G401 (cell line): ENCODE measurements at places on chromosomes 6 and 20.
A peak's percentile ranks its signal among the peaks of the same experiment; 100 is the strongest.

- peak; percentile 81 for DNase-seq
These were observed at the start of gene CUL9 for GRCh38 chr6:43181942-43182860. CUL9 (plus strand) TSS chr6:43182196; CDS start chr6:43184311, 2,115 bp downstream.

DNA sequence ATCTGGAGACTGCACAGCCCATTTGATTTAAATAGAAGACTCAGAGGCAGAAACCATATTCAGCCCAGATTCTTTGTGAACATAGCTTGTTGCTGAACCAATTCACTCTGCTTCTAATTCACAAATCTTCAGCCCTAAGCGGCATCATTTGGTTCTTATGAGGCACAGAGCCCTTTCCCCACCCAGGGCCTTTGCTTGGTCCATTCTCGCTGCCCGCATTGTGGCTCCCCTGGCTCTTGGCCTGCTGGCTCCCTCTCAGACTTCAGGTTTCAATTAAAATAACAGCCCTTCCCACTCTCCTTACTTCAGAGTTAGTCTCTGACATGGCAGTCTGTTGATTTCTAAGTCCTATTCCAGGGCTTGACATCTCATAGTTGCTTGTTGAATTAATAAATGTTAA lies 9.4 kb upstream of the TMEM14A start:
- no peak for DNase-seq

DNA sequence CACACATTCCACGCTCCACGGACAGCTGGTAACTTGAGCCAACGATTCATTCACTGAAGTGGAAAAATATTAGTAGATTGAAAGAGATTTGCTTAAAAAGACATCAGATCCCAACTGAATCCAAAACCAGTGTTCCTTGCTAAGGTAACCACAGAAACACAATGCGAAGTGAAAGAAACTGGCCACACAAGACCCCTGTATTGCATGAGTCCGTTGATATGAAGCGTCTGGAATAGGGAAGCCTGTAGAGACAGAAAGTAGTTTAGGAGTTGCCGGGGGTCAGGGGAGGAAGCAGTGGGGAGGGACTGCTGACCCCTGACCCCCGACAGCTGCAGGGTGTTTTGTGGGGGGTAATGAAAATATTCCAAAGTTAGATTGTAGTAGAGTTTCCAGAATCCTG lies 10.0 kb downstream of the PCK1 start:
- DNase-seq = no peak

GRCh38 chr6:106223300-106223930 lies 102.1 kb downstream of the ATG5 start:
- DNase-seq = peak; percentile 85

GRCh38 chr6:37435816-37436215 lies 2.8 kb downstream of the CMTR1 start:
- DNase-seq = no peak

DNA sequence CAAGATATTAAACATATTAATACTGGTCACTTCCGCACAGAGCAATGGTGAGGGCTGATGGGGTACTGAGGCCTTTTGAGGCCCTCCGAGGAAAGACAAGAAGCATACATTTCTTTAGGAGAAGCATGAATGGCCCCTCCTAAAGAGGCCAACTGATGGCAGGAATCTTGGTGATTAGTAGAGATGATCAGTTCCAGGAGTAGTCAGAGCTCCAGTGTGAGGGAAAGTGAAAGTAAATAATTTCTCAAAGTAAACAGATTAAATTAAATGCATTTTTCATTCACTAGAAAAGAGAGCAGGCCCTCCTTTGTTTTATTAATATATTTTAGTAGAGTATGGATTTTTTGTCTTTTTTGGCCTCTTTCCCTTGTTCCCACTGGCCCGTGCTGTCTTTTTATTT lies 38.2 kb downstream of the NOX3 start:
- DNase-seq = no peak

DNA sequence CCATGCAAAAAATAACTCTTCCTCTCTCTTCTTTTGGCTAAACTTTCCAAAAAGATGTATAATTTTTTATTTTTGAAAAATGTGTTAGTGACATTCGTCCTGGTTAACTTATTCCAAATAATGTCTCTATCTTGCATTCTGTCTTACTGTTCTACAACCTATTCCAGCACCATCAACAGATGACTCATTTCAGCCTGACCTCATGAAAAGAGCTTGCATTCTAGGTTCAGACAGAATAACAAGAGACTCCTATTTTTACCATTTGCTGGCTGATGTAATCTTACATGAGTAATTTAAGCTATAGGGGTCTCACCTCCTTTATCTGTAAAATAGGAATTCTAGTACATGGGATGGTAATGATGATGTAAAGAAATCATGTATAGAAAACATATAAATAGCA lies 109.0 kb downstream of the FUT9 start:
- no peak for DNase-seq

DNA sequence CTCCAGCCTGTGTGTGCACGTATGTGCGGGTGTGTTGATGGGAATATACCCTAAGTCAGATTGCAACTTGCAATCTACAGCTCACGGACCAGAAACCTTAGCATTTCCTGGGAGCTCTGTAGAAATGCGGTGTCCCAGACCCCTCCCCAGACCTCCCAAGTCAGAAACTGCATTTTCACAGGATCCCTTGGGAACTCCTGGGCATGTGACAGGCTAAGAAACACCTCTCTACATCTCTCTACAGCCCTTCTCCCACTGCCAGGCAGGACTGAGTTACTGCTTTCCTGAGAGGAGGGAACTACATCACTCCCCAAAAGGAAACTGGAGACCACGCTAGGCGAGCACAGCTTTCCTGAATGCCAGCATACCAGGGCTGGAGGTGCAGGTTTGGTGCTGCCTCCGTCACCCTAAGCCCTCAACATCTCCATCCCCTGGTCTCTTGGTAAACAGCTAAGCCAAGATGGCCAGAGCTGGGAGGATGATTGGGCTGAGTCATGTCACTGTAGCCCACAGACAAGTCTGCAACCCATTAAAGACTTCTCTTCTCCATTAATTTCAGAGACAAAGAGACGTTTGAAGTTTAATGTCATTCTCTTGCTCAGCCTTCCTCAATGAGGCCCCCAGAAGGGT lies 194.4 kb downstream of the BMP7 start:
- no peak for DNase-seq

GRCh38 chr6:161162722-161163121 lies 111.1 kb downstream of the AGPAT4 start:
- DNase-seq = no peak

- no peak for DNase-seq
These were observed 75.1 kb downstream of the TBC1D7 start for GRCh38 chr6:13253272-13253671.

DNA sequence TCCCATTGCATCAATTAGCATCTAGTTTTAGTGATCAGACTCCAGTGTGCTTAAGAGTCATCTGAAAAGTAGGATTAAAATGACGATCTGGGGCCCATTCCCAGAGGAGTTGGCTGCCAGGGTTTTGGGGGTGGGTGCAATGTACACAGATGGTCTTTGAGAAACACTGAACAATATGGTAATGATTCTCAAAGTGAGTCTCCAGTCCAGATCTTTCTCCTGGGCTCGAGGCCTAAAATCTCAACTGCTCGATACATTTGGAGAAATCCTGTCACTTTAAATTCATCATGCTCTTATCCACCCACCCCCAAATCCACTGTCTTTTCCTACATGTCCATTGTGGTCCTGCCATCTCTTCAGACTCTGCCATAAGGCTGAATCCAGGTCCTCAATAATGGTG lies 80.7 kb upstream of the MYLIP start:
- no peak for DNase-seq

DNA sequence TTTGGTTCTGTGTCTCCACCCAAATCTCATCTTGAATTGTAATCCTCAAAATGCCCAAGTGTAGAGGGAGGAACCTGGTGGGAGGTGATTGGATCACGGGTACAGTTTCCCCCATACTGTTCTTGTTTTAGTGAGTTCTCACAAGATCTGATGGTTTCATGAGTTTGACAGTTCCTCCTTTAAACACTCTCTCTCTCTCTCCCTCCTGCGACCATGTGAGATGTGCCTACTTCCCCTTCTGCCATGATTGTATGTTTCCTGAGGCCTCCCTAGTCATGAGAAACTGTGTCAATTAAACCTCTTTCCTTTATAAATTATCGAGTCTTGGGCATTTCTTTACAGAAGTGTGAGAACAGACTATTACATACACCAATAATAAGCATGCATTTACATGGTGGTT lies 12.1 kb upstream of the EYS start:
- DNase-seq = no peak

DNA sequence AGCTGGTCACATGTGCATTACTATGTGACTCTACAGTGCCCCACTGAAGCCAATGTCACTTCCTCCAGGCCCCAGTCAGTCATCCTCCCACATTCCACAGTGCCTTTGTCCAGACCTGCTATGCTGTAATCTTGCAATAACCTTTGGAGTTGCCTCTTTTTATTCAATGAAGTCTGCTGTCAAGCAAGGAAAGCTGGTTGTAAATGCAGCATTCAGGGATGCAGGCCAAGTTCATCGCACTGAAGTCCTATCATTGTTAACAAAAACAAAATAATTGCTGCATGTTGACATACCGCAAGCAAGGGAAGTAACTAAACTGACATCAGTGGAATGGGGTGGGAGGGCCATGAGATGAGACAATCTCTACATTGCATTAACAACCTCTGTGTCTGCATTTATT lies 131.2 kb upstream of the CDYL start:
- no peak for DNase-seq

GRCh38 chr6:75217193-75217592 lies 11.3 kb upstream of the COL12A1 start:
- DNase-seq = no peak

DNA sequence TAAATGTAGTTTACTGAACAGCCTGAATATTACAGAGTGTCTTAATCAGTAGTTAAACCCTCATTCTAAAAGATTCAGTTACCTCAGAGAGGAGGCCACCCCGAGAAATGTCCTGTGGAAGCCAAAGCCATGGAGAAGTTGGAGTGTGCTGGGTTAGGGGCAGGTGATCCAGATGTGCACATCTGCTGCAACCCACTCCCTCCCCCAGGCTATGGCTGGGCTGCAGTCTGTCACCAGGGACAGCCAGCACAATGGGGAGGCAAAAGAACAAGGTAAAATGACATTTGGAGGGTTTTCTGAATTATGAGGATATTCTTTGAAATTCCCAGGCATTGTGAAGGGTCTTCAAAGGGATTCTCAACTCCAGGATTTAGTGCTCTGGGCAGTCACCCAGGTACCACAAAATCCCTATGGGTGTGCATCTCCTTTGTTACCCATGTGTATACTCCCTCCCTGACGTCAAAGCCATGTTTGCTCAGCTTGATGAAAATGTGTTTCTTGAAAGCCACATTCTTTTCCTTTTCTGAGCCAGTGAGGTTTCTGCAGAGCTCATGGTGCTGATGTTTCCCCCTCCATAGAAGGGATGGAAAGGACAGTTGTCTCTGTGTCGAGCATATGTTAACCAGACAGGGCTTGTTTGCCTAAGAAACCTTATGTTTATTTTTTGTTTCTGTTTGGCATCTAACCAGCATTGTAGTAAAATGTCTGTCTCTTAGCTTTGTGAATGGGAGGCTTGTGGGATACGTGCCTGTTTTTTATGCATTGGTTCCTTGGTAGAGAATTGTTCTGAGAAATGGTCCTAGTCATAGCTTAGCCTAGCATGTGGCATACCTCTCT lies 212.3 kb upstream of the TBX18 start:
- no peak for DNase-seq

DNA sequence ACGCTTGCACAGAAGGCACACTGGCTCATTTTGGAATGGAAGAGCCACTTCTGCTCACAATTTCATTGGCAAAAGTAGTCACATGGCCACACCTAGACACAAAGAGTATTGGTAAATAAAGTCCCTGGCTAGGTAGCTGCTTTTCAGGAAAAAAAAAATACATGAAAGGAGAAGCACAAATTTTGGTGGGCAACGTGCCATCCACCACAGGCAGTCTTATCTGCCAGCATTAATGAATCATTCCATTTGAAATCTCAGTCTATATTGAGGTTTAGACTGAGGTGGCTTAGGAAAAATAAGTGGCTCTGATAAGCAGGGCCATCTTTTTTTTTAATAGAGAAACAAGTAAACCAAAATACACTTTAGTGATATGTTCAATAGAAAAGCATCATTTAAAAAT lies 44.3 kb downstream of the ADGRB3 start:
- DNase-seq = peak; percentile 61

DNA sequence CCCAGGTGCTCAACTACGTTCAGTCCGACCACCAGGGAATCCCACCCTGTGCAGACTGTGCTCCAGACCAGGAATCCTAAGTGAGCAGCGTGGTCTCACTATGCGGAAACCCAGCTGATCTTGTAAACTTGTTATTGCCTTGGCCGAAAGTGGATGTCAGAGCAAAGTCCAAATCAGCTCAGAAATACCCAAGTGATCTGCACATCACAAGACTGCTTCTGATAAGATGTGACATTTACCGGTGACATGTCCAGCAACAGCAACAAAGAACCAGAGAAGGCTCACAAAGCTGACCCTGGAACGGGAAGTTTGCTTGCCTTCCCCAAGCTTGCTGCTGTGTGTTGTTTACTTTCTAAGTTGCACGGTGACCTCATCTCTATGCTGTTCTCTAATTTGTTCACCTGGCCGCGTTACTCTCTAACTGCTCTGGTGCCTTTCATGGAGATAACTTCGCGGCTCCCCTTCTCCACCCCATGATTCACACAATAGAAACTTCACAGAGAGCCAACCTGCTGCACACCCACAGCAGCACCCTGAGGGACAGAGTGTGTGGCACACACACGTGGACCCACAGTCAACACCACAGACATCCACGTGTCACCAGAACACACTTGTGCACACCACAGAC lies 1.7 kb downstream of the BNIP5 start:
- DNase-seq = no peak

DNA sequence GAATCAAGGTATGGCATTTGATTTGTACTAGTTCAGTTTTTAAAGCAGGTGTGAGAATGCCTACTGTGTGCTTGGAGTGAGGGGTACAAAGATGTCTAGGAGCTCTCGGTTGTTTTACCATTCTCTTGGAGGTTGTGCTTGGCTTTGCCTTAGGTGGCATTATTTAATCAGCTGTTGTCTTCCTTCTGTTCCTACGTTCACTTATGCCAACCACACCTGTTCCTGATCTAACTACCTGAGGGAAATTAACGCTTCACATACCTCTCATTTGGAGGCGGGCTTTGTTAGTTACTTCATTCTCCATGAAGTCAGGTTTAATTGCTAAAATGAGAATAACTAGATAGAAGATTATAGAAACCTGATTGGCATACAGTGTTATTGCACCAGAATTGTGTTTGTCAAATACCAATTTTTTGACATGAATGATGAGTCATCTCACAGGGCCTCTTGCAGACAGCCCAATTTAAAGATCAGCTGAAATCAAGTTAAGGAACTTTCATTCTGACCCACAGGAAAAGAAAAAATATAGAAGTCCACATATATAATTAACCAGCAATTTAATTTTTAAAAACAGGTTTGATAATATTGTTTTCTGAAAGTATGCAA lies 24.8 kb upstream of the PBOV1 start:
- DNase-seq = peak; percentile 78

- no peak for DNase-seq
These were observed 11.8 kb downstream of the MAS1 start for GRCh38 chr6:159902620-159903019.

- DNase-seq = peak; percentile 77
These were observed at the start of gene TTBK1 for GRCh38 chr6:43242908-43243663. TTBK1 (plus strand) TSS chr6:43243481; CDS start chr6:43246661, 3,180 bp downstream.

GRCh38 chr6:107458672-107459282 lies 587 bp downstream of the PDSS2 start:
- peak; percentile 27 for DNase-seq
